Umbilical cord (tissue), 2 donors: ENCODE measurements at places on chromosomes 2 and 18. TPM values are rescaled to one million over a fixed set of nuclear protein-coding genes. Genes with fewer than 3 reads are reported as not detected.

DNA sequence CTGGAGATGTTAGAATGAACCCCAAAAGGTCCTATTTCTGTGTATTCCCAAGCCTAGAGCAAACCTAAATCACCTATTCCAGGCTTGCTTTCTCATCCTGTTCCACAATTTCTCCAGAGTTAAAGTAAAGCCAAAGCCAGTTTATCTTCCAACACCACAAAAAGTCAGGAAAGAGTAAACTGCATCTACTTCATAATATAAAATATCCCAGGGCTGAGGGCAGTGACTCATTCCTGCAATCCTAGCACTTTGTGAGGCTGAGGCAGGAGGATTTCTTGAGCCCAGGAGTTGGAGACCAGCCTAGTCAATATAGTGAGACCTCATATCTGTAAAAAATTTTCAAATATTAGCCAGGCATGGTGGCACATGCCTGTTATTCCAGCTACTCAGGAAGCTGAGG is 241.4 kb downstream of the CDH20 start:
- DNase-seq: no peak

DNA sequence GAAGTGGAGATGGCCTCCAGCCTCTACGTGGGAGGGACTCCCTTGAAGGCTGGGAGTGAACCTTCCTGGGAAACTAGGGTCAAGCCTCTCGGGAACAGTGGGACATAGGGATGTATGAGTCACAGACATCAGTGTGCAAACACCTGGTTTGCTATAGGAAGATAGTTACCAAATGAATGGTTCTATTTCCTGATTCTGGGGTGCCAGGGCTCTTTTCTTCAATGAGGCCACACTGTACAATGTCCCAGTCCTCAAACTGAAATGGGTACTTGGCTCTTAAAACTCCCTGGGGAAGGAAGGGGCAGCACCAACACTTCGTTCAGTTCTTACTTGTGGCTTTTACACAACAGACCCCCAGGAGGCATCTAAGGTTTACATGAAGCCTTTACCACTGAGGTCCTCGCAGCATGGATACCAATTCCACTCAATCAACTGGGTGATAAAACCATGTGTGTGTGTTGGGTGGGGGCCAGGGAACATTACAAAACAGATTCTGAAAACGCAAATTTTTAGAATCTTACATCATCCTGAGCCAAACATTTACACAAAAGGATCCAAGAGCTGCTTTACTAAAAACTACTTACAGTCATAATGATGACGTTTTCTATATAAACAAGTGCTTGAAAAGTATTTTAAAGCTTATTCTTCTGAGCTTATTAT is 10.4 kb downstream of the ERFE start:
- DNase-seq: no peak

DNA sequence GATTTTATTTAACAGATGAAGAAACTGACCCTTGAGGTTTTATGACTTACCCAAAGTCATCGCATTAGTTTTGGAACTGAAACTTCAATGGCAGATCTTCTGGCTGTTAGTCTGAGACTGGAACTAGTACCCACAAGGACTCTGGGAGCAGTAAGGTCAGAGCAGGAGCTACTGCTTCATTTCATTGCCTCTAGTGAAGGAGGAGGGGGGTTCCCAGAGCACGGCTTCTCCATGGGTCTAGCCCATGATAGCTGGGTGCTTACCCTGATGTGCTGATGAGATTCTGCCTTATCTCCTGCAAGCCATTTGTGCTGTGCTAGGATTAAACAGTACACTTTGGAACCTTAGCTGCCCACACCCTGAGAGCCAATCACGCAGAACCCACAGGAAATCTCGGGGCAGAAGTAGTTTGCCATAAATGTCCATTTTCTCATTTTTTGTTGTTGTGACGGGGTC is 5.4 kb upstream of the RNASEH1 start:
- DNase-seq: no peak

- peak; percentile 26 for DNase-seq
Observed at GRCh38 chr2:43276266-43276941, 50.0 kb upstream of the ZFP36L2 start.

DNA sequence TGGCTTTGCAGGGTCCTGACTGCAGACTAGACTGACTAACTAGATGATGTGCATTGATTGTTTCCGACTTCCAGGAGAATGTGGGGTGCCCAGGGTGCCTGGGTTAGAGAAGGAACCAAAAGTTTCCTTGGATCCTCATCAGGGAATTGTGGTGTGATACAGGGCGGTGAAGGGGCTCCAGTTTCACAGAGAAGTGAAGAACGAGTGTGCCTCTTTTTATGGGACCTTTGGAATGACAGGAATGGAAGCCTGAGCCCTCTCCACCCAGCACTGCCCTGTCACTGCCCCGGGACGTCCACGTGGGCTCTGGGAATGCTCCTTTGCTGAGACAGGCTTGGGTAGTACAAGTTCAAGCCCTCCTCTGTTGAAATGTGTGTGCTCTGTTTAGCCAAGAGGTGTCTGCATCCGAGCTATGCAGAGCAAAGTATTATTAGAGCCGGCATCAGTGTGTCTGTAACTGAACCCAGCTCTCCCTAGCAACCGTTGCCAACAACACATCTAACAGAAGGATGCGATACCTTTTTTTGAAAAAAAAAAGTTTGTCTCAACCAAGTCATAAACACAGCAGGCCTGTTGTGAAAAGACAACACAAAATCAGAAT is 183.6 kb downstream of the SMAD7 start:
- peak; percentile 92 for DNase-seq

DNA sequence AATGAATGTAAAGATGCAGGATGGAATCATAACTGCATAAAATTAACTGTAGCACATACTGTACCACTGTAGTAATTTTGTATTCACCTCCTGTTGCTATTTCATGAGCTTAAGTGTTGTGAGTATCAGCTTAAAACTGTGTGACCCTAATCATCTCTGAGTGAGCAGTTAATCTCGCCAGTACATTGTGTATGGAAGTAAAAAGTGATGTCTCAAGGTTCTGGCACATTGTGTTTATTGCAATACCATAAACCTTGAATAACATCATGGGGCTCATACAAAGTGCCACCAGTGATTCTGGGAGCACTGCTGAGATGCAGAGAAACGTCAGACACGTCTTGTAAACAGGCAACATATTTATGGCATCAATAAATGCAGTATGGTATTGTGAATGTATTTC is 124.5 kb downstream of the PMAIP1 start:
- DNase-seq: no peak

DNA sequence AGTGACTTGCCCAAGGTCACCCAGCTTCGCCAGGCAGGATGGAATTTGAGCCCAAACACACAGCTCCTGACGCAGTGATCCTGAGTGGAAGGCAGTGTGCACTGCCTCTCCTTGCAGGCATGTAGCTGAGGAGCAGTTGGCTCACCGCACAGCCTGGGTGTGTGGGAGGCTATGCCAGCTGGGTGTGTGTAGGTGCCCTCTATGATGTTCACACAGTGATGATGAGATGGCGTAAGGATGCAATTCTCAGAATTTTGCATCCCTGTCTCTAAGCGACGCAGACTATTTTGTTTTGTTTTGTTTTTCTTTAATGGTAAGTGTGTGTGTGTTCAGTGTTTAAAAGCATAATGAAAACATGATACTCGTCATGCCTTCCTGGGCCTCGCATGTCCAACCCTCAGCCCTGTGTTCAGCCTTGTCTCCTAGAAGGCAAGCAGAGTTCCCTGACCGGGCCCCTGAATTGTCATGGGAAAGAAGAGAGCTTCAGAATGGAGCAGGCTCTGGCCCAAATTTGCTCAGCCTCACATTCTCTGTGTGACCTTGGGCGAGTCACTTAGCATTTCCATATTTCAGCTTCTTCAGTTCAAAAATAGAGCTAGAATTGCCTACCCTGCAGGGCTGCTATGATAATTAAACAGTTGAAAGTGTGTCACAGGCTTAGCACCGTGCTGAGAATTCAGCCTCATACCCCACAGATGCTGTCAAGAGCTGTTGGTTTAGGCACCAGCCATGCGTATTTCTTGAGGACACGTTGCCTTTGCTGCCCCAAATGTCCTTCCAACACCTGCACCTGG is 603.6 kb upstream of the RAB6C start:
- no peak for DNase-seq

DNA sequence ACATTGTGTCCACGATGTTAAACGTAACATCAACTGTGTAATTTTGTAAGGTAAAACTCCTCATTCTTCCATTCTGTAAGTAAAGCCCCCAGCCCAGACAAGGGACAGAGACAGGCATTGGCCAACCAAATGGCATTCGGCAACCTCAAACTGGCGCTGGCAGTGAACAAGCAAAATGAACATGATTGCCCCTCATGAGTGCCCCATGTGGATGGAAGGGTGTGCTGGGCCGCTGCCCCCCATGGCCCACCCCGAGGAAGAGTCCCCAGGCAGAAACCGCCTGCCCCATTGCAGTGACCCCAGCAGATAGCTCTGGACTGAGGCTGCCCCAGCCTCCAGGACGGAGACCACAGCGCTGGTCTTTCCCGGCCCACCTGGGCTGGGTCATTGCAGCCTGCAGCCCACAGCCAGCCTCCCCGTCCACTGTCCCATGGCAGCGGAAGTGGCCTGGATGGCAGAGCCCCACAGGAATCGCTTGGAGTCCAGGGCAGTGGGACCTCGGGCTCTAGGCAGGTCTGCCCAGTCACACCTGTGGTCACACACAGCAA is 220.2 kb downstream of the HDAC4 start:
- DNase-seq: no peak

DNA sequence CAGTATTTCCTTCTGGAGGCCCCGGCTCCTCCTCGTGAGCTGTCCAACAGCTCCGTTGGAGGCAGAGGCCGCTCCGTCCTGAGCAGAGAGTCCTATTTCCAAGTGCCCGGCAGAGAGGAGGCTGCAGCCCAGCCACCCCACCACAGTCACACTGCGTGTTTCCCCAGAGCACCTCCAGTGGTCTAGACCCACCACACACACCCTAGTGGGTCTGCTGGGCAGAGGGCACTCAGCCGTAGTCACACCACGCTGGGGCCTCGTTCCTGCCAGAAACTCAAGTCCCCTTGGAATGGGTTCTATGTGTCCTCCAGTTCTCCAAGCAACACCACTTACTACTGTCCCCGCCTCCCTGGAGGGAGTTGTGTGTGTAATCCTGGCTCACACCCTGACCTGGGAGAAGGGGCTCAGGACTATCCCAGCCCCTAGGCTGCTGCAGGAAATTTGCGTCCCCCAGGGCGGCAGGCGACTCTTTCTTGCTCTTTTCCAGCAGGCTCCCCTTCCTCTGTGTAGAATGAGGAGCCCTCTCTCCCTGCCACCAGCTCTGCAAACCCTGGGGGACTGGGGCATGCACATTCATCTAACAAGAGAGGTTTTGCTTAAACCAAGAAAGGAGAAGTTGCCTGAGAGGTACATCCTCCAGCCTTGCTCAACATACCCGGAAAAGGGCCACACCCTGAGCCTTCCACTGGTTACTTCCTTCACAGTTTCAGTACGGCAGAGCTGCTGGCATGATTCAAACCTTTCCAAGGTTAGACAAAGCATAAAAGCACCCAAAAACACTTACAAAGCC is 114.1 kb downstream of the NDUFA10 start:
- peak; percentile 60 for DNase-seq

GRCh38 chr2:85777441-85777861 is 23.7 kb downstream of the ATOH8 start:
- DNase-seq: no peak

DNA sequence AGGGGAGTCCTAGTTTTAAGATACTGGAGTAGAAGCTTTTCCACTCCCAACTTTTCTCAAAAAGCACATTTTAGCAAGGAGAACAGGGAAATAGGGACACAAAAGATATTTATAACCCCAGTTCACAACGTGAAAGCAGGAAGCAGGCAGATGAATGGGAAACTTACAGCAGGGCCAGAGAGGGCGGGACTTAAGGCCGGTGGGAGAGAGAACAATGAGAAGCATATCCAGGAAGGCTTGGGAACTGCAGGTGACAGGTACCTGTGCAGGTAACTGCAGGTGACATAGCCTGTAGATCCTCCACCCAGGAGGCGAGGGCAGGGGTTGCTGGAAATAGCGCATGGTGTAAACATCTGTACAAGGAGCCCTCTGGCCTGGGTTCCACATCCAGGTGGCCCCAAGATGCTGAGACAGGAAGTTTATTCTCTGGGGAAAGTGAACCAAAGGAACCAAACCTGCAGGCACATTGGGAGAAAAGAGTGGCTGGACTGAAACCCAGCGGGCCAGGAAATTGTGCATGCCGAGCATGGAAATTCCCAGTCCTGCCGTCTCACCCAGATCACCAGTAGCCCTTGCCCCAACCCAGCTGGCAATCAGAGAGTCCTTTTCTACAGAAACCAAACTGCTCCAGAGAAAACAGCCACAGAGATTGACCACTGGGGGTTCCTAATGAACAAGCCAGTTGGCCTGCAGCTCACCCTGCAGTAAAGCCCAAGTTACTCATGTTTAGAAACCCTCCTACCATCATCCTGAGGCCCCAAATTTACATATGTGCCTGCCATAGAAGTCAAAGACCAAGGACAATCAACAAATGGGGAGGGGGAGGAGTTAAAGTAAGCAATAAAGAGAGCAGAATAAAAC is 24.3 kb upstream of the COL6A3 start:
- DNase-seq: no peak

- DNase-seq: no peak
Observed at GRCh38 chr2:179277429-179278196, 13.0 kb upstream of the SESTD1 start.

- DNase-seq: no peak
Observed at GRCh38 chr2:19099181-19099580, 259.2 kb downstream of the OSR1 start.

DNA sequence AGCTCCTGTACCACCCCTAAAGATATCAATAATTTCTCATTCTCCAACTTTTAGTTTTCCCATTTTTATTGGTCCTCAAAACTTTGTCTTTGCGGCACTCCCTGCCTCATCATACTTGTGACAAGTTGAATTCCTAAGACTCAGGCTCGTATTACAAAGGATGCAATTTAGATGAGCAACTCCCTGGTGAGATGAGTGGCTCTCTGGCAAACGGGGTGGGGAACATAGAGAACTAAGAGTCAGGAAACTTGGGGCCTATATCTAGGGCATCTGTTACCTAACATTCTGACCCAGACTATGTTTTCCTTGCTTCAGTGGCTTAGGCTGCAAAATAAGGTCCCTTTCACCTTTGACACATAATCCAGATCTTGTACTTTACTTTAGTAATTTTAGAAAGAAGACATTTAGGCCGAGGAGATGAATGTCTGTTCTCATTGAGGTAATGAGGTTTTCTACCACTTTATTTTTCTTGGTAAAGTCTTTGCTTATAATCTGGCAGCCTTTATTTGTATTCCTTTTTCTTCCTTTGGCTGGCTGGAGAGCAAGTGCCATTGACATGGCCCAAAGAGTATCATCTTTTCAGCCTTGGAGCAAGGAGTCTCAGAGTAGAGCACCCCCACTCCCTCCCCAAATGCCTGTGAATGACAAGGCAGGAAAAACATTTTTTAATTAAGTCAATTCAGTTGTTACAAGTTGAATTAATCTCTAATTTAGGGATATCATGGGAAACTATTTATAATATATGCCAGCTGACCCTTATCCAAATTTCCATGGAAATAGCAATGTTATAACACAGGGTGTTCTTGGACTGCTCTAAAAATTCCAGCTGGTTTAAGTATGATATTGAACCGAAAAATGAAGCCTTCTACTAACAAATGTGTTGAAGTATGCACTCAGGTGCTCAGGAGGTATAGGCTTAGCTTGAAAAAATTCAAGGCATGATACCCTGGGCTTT is 15.2 kb downstream of the TSPYL6 start:
- no peak for DNase-seq

Gene HAAO
- total RNA-seq: 19.0 TPM

Gene ASIC4
- 0.96 TPM for total RNA-seq

Gene STON1
- total RNA-seq: 164 TPM

Gene IL37
- not detected for total RNA-seq

Gene LIMS4
- 10.8 TPM for total RNA-seq

Gene DAW1
- total RNA-seq: not detected

Gene KLHL30
- total RNA-seq: 5.1 TPM
